ENCODE measurements at places on chromosomes 4 and X.
A peak's percentile ranks its signal among the peaks of the same experiment; 100 is the strongest.

DNA sequence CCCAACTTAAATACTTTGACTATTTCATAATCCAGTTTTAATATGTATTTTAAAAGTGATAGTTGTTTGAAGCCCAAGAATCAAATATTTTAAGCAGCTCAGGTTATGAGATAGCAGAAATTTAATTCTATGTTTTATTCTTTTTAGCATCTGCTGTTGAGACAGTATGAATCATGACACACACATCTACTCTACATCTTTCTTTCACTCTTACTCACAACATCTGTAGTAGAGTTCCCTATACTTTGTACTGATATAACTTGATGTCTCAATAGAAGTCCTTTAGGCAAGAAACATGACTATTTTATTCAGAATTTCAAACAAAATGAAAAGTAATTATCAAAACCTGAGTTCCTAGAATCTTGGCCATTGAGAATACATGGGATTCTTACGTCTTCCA is 187.9 kb upstream of the GNPDA2 start:
- DNase-seq = no peak

- no peak for DNase-seq
These were observed 44.8 kb downstream of the RBPJ start for GRCh38 chr4:26365537-26366150.

- DNase-seq = no peak
These were observed 94.7 kb upstream of the GPM6B start for GRCh38 chrX:13911586-13911985.

- DNase-seq = no peak
These were observed 30.8 kb upstream of the MXD4 start for GRCh38 chr4:2292646-2293108.

GRCh38 chr4:3074846-3075651 is 568 bp downstream of the HTT start:
- peak; percentile 49 for DNase-seq

GRCh38 chr4:80206521-80207171 is 9.3 kb downstream of the PRDM8 start:
- DNase-seq = no peak

DNA sequence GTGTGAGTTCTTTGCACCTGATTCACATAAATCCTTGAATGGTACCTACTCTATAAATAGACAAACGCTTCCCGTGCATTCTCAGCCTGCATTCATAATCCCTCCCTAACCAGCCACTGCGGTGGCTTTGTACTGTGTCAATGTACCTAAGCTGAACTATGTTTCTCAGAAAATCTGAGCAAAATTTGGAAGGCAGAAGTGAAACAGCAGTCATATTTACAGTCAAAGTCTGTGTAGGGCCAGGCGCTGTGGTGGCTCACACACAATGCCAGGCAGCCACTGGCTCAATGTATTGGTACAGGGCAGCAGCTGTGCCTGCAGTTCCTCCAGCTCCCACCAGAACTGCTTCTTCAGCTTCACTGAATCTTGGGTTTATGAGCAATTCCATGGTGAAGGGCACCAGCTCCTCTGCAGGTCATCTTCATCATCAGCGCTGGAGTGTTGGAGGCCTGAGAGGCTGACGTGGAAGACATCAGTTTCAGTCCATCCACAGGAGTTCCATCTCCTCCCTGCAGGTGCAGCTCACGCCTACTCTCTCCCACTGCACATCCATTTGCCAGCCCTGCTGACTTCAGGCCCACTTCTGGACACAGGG is 32.3 kb upstream of the IRF2 start:
- peak; percentile 17 for DNase-seq

GRCh38 chrX:118823263-118824172 is at the start of gene ZCCHC12:
Gene ZCCHC12, plus strand, starts transcription at chrX:118823824. Its CDS starts 1,421 bp downstream, at chrX:118825245.
- DNase-seq = peak; percentile 33

DNA sequence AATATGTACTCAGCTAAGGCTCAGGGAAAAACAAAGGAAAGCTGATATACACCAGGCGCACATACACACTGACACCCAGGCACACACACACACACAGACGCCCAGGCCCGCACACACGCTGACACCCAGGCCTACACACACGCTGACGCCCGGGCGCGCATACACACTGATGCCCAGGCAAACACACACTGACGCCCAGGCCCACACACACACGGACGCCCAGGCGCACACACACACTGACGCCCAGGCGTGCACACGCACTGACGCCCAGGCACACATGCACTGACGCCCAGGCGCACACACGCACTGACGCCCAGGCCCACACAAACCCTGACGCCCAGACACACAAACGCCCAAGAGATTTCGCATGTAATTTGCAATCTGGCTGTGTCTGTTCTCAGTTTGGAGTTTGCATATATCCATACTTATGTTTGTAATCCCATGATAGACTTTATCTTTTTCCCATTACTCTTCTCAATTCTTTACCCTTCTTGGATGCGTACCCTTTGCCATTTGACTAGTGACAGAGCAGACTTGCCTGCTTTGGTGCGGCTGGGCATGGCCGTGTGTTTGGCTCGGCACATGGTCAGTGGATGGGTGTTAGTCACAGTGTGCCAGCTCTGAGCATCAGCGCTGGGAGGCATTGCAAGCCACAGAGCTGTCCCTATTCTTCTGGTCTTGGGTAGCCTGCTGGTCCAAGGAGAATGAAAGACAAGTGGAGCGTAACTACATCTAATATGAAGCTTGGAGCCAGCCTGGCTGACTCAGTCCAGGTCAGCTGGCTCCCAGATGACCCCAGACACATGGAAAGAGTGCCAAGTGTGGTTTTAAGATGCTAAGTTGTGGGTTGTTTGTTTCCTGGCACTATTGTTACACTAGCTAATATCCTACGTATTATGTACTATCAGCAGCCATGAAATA is 632.4 kb upstream of the ZFP42 start:
- DNase-seq = no peak

DNA sequence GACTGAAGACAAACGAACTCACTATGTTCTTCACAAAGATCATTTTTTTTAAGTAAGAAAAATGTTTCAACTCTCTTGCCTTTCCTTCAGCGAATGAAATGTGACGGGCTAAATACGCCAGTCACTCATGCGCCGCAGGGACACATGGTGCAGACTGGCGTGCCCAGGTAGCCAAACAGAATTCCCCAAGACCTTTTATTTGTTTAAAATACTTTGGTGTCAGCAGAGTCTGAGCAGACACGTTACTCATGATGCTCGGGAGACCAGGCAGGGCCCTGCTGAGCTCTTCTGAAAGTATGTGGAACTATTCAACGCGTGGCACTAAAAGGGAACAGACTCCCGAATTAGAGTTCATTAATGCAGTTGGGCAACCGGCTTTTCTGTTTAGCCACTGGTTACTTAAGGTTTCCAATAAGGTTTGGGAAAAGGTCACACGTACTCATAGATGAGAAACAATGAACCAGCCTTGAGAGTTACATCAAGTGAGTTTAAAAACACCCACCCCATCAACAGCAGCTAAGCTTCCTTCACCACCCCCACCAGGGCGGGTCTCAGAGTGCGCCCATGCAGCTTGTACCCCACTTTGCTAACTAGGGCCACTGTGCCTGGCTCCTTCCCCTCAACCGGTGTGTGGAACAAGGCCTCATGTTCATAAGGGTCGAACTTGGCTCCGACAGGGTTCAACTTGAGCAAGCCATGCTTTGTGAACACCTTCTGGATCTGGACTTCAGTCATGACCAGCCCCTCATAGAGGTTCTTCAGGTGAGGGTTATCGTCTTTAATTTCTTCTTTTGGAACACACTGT is 7.3 kb downstream of the GRPEL1 start:
- DNase-seq = no peak

DNA sequence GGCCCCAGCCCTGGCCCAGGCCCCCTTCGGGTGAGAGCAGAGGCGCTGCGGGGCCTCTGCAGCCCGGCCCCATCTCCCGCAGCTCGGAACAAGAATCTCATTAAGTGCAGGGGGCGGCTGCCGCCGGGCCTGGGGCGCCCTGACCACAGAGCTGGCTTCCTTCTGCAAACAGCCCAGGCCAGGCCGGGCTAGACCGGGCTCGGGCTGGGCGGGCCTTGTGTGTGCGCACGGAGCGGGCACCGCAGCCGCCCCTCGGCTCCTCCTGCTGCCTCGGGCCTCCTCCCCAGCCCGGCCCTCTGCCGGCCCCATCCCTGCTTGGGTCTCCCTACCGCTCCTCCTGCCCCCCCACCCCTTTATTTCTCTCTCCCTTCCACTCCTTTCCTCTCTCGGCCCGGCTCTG is 83.3 kb downstream of the EFNB1 start:
- no peak for DNase-seq

- no peak for DNase-seq
These were observed 51.6 kb downstream of the GLRB start for GRCh38 chr4:157127571-157127970.

DNA sequence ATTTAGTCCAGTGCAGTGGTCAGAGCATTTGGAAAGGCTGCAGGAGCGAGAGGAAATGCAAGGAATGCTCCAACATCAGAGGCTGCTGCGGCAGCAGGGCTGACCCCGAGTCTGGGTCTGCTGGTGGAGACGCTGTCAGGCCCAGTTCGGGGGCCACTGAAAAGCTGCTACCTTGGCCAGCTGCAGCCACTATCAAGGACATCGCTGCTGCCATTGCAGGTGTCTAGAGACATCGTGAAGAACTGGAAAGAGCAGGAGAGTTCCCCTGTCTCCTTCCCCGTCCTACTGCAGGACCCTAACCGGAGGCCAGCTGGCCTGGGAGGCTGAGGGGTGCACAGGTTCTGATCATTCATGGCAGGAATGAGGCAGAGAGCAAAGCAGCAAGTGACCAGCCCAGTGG is 29.5 kb upstream of the GPR78 start:
- DNase-seq = no peak

- DNase-seq = no peak
These were observed 31.5 kb upstream of the RAPGEF2 start for GRCh38 chr4:159071178-159071968.

GRCh38 chrX:110178179-110178865 is 139.6 kb downstream of the AMMECR1 start:
- no peak for DNase-seq

DNA sequence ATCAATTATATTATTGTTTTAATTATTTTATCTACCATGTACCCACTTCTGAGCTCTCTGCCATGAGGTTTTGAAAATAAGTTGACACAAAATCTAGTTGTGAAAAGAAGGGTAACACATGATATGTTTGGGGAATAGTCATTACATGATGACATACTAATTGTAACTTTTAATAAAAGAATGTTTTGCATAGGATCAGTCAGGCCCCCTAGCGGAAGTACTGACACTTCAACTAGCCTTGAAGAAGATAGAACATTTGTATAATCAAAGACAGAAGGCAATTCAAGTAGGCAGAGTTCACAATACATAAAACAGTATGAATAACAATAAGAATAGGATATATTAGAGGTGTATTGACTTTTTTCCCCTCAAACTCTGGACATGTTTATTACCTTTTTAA is 1191.0 kb upstream of the AGA start:
- DNase-seq = no peak

DNA sequence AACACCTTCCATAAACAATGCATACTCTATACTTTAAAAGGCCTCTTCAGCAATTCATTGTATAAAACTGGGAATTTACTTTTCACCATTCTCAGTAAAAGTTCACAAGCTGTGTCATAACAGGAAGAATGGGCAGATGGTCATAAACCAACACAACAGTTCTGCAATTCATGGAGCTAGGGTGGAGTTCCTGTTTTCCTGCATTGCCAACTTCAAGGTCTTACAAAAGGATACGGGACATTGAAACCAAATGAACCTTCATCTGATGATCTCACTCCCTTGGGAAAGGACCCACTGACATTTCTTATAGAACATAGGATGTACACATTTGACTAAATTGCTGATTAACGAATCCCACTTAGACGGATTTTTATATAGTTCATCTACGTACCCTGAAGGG is 4.1 kb downstream of the KDR start:
- DNase-seq = no peak

GRCh38 chr4:142818476-142818875 is 27.6 kb downstream of the INPP4B start:
- DNase-seq = no peak

DNA sequence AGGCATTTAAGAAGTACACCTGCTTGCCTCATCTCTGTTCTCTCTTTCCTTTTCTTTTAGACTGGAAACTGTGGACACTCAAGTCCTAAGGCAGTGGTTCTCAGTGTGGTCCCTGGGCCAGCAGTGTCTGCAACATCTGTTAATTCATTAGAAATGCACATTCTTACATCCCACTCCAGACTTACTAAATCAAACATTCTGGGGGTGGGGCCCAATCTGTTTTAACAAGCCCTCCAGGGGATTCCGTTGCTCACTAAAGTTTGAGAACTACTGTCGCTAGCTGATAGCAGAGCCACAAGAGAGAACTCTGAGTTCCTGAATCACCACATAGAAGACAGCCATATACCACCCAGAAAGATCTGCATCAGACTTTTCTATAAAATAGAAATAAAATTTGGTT is 430.6 kb downstream of the BCOR start:
- DNase-seq = no peak

Measured in stimulated activated CD4-positive, alpha-beta T cell treated with anti-CD3 and anti-CD28 coated beads, Interleukin-4, amount 100 ng/mL, for 1 hour (primary cell).